ENCODE measurements at places on chromosomes 2 and 18.

- DNase-seq = no peak
These were observed 2.5 kb upstream of the UGT1A7 start for GRCh38 chr2:233679196-233679595.

GRCh38 chr2:47096451-47096850, 58.7 kb downstream of the STPG4 start:
- no peak for DNase-seq

- DNase-seq = no peak
These were observed 3.6 kb downstream of the LRRTM1 start for GRCh38 chr2:80300954-80301353.

DNA sequence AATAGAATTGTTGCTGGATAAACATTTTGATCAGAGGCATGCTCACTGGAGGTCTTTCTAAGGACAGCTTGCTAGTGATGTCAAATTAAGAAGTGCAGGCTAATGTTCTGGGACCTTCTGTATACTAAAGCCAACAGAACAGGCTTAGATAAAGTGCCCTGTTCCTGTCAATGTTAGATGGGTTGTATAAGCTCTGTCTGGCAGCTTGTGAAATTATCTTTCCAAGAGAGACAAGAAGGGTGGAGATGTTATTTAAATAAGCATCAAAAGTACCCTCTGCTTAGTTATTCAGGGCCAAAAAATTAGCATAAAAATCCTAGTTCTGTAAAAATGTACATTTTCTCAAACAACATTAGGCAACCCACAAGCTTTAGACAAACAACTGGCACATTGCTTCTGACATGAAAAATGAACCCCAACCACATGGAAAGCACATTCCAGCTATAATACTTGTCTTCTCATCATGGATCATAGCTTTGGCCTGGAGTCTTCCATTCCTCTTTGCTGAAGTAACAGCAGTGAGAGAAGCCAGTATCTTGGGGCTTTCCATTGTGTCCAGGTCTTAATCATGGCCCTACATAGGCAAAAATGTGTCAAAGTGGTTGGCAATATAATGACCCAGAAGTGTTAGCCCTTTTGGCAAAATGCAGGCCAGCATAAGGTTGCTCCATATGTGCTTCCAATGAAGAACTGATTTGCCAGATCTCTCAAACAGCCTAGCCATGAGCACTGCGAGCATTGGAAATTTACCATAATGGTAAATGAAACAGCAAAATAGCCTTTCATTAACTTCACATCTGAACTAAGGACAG, 478.1 kb upstream of the ZNF804A start:
- no peak for DNase-seq

DNA sequence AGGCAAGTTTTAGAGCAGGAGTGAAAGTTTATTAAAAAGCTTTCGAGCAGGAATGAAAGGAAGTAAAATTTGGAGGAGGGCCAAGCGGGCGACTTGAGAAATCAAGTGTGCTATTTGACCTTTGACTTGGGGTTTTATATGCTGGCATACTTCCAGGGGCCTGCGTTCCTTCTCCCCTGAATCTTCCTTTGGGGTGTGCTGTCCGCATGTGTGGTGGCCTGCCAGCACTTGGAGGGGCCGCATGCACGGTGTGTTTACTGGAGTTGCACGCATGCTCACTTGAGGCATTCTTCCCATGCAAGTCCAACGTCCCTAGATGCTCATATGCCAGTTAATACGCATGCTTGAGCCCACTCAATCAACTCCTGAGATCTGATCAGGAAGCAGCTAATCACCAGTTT, 78.3 kb upstream of the MAP4K4 start:
- DNase-seq = no peak

DNA sequence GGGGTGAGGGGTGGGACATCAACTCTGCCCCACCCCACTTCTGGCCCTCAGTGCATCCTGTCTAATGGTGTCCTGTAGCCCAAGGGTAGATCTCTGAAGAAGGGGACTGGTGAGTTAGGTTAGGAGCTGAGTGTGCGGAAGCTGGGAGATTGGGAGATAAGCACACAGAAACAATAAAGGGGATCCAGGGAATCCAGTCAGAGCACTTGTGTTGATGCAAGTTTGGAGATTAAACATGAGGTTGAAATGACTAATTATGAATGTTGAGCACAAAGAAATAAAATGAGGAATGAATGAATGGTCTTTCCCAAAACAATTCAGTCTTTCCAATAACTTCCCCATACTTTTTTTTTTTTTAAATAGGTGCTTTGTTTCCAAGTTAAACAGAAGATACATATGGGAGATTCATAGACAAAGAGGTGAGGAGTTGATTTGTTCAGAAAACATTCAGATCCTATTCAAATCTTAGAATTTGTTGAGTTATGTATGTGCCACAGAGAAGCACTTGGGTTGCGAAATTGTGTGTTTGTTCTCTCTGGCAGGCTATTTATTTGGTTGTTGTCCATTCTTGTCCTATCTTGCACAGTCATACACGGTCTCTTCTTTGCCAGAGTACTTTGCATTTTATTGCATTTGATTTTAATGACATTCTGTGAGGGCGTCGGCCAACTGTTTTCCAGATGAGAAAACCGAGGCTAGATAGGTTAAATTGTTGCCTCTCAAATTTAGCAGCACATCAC, 31.6 kb upstream of the NABP1 start:
- no peak for DNase-seq
